GM12878 (cell line): ENCODE measurements at places on chromosomes 2 and 18. TPM values are rescaled to one million over a fixed set of nuclear protein-coding genes. Genes with fewer than 3 reads are reported as not detected.

GRCh38 chr18:30486856-30487255 is 555.7 kb downstream of the DSC3 start:
- DNase-seq: no peak

DNA sequence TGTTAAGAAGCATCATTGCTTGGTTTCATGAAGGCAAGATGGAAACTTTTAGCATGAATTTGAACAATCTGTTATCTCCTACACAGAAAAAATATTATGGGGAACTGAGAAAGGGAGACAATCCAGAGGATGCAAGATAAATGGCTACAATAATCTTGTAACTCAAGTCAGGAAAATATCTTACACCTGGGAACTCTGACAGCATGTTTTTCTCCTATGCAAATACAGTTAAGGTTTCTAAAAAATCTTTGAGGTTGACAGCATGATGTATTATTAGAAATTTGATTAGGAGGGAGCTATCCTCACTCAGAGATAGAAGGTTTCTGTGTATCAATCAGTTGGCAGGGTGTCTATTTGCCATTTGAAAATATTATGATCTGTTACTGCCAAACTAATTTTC is 75.6 kb downstream of the GPD2 start:
- no peak for DNase-seq

GRCh38 chr2:47041063-47041462 is 114.0 kb downstream of the STPG4 start:
- no peak for DNase-seq

DNA sequence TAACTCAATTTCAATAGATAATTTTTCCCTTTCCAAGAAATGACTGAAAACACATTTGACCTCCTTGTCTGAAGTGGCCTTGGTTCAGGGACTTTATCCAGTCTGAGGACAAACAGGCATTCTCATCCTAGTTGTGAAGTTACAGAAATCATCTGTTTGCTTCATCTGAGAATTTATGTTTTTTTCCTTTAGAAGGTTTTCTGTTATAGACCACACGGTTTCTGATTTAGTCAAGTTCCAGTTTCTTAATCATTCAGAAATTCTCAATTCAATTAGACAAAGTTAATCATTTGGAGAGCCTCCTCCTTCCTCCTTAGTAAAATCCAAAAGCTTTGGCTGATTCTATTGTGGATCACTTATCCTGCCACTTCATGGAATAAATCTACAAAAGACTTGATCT is 60.9 kb downstream of the ICOS start:
- no peak for DNase-seq

DNA sequence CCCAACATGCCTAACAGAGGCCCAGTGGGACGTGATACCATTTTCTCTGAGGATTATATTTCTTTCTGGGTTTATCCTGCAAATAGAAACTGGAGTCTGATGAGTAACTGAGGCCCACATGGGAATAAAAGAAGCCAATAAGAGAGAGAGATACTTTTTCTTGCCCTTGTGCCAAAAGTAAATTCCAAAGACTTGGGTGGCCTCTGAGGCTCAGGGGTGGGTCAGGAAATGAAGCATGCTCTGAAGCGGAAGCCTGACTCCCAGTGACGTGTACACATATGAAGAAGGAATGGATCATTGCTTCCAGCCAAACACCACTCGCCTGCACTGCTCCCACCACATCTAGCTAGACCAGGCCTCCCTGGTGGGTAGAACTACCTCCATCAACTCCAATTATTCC is 273.6 kb upstream of the NCKAP5 start:
- DNase-seq: no peak

RNU2-63P gene
- polyA plus RNA-seq: not detected in 2 replicates

LONRF2 gene
- polyA plus RNA-seq: not detected in 2 replicates

IDH1 gene
- 53.2 and 55.6 TPM in 2 replicates for polyA plus RNA-seq

SH3RF3 gene
- polyA plus RNA-seq: 0.78 and 1.1 TPM in 2 replicates

GRCh38 chr2:128879161-128879560 is 560.5 kb upstream of the HS6ST1 start:
- DNase-seq: no peak

ZC3H8 gene
- 22.7 and 24.7 TPM in 2 replicates for polyA plus RNA-seq

DNA sequence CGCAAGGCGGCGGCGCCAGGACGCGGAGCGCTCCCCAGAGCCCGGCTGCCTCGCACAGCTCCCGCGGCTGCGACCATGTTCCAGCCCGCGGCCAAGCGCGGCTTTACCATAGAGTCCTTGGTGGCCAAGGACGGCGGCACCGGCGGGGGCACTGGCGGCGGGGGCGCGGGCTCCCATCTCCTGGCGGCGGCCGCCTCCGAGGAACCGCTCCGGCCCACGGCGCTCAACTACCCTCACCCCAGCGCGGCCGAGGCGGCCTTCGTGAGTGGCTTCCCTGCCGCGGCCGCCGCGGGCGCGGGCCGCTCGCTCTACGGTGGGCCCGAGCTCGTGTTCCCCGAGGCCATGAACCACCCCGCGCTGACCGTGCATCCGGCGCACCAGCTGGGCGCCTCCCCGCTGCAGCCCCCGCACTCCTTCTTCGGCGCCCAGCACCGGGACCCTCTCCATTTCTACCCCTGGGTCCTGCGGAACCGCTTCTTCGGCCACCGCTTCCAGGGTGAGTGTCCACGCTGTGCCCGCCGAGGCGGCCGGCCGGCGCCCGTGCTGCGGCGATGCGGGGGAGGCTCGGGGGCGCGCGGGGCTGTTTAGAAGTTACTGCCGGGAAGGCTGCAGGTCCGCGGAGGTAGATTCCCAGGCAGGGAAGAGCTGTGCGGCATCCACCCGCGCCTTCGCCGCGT is 696 bp downstream of the EMX1 start:
- no peak for DNase-seq

- DNase-seq: no peak
These were observed 451.1 kb upstream of the TRIB2 start for GRCh38 chr2:12265646-12266045.
